ENCODE measurements at places on chromosomes 4 and X. TPM values are rescaled to one million over a fixed set of nuclear protein-coding genes. Genes with fewer than 3 reads are reported as not detected.

DNA sequence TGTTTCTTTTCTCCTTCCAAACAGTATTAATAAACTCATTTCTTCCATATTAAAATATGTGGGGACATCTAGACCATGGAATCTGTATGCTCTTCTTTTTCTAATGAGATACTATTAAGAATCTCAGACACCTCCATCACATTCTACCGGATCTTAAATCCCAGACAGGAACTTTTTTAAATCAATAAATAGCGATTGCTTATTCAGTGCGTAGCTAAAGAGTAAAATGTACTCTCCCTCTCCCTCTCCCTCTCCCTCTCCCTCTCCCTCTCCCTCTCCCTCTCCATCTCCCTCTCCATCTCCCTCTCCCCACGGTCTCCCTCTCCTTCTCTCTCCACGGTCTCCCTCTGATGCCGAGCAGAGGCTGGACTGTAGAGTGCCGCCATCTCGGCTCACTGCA is 297.0 kb downstream of the HNRNPD start:
- DNase-seq, result no peak

DNA sequence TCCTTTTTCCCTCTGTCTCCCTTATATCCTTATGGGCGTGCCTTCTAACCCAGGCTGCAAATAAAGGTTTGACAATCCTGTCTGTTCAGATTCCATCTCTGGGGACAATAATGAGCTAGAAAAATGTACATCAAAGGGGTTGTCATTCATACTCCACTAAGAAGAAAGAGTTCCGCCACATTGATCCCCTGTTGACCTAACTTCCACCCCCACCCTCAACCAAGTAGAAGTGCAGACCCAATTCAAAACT is 541 bp upstream of the GABRA3 start:
- DNase-seq, result no peak

DNA sequence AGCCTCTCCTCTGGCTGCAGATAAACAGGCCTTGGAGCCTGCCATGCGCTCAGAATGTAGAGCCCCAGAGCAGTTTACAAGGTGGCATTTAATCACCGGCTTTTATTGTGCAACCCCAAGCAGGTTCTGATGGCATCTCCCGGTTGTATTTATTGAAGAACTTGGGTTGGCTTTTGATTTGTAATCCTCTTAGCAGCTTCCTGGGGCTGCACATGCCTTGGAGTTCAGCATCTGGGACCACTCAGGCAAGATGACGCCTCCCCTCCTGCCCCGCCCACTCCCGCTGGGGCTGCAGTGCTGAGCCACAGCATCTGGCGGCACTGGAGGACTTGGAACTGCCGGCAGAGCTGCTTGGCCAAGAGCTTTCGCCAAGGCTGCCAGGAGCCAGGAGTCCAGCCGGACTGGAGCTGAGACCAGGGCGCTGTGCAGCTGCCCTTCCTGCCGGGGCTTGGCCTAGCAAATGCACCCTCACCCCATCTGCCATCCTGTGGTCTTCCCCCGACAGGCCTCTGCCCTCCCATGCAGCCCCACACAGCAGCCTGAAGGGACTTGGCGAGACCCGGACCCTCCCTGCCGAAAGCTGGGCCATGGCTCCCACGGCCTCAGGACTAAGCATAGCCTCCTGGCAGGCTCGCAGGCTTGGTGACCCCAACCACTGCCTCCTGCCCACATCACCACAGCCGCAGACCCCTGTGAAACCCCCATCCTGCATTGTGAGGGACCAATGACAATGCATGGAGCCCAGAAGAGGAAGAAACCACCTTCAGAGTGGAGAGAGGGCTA is 5.4 kb downstream of the HTRA3 start:
- peak; percentile 93 for DNase-seq

- DNase-seq, result no peak
Observed at GRCh38 chr4:76195326-76195725, 18.3 kb downstream of the SCARB2 start.

DNA sequence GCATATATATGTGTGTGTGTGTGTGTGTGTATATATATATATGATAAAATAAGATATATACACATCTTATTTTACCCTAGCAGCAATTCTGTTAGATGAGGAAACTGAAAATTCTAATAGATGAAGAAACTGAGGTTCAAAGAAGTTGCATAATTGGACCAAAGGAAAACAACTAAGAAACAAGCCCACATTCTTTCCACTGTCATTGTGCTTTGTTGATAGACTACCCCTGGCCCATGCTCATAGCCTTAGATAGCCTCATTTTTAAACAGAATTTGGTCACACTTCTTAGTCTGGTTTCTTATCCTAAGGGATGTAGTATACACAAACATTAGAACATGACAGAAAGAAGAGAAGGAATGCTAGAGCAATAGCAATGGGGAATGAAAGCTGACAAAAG is 138.8 kb downstream of the NDST3 start:
- DNase-seq, result peak; percentile 27

- DNase-seq, result peak; percentile 68
Observed at GRCh38 chr4:184287697-184288255, 70.1 kb upstream of the ENPP6 start.

DNA sequence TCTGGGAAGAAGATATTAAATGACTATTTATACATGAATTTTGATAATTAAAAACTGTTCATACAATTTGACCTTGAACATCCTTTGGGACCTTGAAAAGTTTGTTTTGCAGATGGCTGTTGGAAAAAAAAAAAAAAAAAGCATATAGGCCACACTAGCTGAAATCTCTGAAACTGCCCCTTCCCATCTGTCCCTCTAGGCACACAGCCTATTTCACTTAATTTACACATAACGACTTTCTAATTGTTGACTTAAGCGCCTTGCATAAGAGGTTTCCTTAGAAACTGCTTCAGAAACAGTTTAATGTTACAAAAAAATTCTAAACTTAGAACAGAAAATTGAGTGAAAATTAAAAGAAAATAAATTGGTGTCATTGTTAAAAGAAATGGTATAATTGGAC is 131.0 kb downstream of the COX18 start:
- no peak for DNase-seq

- no peak for DNase-seq
Observed at GRCh38 chr4:169106696-169107229, 96.7 kb upstream of the CBR4 start.

DNA sequence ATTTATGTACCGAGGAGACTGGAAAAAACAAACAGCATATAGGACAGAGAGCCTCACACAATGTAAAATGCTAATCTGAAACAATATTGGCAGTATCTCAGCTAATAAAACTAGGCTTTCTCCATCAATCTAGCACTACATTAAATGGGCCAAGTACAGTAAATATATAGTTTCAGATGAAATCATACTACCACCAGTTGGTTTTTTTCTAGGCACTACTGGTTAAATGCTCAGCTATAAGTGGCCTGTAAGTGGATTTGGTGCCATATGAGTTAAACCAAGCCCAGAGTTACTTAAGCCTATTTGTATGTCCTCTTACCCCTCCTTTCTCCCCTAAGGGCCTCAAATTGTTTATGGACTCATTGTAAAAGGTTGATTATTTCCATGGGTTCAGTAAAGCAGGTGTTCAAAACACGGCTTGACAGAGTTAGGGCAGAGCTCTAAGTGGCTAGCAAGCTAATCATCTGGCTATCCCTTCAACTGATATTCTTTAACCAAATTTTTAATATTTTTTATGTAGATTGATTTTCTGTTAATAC is 57.5 kb downstream of the FAM13A start:
- no peak for DNase-seq

- DNase-seq, result no peak
Observed at GRCh38 chrX:118865231-118865630, 41.6 kb downstream of the ZCCHC12 start.

MAGEA1 gene
- not detected for total RNA-seq

MAB21L2 gene
- total RNA-seq, result 11.7 TPM

COX7B2 gene
- total RNA-seq, result not detected

GUF1 gene
- total RNA-seq, result 21.7 TPM

GRIA3 gene
- not detected for total RNA-seq

JAKMIP1 gene
- not detected for total RNA-seq

FAM47E gene
- total RNA-seq, result not detected

UGT8 gene
- not detected for total RNA-seq

All from IMR-90 (cell line).